CD4-positive, alpha-beta T cell treated with Interleukin-15 for 1 hour (primary cell): ENCODE measurements at places on chromosomes 2 and 18.

DNA sequence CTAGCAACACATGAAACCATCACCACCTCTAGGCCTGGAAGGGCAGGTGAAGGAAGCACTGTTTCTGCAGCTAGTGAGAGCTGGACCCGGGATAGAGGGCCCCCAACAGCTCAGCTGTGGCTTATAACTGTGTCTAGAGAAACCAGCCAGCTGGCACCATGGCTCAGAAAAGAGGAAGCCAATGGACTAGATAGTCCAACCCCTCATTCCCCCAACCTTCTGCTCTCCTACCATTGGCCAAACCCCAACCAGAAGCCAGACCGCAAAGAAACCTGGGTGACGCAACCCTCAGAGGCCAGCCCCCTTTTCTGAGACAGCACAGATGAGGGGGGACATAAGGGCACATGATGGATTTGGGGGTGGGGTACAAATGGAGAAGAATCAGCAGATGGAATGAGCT lies 24.3 kb downstream of the SMYD1 start:
- DNase-seq: no peak

DNA sequence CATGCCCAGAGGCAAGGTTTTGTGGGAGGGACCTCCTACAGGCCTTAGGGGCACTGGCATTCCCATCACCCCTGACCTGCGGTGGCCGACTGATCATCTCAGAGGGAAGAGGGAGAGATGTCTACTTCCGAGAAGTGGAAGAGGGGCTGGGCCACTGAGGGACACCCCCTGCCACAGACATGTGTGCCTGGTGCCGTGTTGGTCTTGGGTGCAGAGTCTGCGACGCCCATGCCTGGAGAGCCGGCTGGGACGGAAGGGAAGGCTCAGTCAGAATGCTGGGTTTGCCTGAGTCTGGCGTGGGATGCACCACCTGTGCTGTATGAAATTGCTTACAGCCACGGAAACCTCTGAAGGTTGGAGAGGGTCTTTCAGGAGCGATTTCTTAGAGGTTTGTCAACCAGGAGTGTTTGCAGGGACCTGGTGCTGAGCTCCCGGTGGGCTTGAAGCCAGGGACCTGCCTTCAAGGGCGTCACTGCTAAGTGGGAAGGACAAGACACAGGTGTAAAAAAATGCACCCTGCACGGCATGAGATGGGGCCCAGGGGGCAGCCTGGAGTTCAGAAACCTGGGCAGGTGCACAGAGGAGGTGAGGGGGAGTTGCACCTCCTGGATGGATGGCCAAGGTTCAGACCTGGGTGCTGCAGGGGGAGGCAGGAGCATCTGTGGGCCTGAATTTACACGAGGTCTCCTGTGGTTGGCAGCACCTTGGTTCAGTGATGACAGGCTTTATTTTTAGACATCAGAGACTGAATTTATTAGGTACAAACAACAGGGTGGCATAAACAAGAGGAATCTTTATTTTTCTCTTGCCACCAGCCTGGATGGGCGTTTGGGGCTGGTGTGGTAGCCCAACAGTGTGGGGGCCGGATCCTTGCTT lies 100.3 kb downstream of the CTIF start:
- no peak for DNase-seq

DNA sequence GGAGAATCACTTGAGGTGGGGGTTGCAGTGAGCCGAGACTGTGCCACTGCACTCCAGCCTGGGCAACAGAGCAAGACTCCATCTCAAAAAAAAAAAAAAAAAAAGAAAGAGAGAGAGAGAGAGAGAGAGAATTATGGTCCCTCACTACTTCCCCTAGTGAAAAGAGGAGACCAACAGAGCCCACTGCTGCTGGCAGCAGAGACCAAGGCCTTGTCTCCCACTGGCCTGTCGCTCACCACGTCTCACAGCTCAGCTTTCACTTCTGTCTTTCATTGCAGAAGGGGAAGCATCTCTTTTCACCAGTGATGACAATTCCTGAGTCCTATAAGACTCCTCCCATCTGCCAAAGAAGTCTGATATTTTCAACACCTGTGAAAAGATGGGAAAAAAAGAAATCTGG lies 81.3 kb downstream of the CLHC1 start:
- peak; percentile 68 for DNase-seq

GRCh38 chr2:88765154-88765888 lies 73.8 kb downstream of the RPIA start:
- DNase-seq: peak; percentile 52

DNA sequence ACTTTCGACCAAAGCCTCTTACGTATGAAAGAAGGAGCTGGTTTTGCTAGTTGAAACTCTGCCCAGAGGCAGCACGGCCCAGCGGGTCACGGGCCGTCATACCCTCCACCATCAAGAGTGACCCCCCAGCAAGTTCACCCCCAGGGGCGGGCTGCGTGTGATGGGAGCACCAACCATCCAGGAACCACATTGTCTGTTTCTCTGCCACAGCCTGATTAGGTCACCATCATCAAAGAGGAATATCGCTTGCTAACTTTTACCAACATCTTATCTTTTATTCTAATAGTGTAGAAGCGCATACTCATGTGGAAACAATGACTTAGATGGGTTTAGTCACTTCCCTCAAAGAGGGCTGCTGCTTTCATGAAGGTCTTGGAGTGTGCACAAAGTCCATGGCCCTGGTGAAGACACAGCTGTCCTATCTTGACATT lies 116.6 kb upstream of the SMIM21 start:
- no peak for DNase-seq

- DNase-seq: no peak
Measured at GRCh38 chr2:102771114-102771513, 9.3 kb downstream of the TMEM182 start.

DNA sequence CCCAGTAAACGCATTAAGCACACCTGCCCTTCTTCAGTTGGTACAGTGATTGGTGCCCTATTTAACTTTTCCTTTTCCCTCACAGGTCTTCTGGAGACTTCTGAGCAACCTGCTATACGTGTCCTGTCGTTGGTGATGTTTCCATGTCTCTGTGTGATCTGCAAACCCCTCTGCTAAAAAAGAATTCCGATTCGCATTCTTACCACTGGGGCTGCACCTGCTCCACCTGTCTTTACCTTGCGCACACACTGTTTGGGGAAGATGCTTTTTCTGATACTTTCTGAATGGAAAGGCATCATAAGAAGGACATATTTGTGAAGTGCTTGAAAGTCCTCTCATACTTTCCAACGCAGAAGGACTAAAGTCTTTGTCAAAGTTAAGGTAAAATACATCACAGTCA lies 323.9 kb upstream of the SOX11 start:
- no peak for DNase-seq

DNA sequence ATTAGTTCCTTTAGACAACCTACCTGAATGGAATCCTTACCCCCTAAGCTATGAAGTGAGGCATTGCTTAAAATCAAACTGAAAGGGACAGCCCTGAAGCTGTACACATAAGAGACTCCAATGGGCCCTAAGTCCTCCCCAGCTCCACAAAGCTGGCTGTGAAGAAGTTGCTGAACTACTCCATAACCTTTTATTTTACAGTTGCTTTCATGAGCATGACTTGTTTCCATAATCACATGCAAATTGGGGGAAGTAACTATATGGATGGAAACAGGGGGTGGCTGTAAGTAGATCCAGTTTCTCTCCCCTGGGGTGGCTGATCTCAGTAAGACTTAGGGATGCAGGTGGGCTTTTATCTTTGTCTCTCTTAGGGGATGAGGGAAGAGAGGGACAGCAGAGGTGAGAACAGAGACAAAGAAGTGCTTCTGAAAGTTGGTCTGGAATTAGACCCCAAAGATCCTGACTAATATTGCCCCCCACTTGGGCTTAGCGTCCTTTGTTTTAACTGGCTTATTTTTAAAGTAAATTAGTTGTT lies 5.5 kb downstream of the FZD5 start:
- DNase-seq: no peak

- no peak for DNase-seq
Measured at GRCh38 chr2:59034837-59035236, 793.7 kb upstream of the FANCL start.

- no peak for DNase-seq
Measured at GRCh38 chr18:55349685-55350084, 238.3 kb downstream of the TCF4 start.

GRCh38 chr2:152247337-152247695 lies 71.8 kb upstream of the STAM2 start:
- DNase-seq: no peak

GRCh38 chr2:62785810-62786597 lies 80.5 kb downstream of the EHBP1 start:
- no peak for DNase-seq

GRCh38 chr2:161905389-161906046 lies 168.5 kb downstream of the DPP4 start:
- no peak for DNase-seq

DNA sequence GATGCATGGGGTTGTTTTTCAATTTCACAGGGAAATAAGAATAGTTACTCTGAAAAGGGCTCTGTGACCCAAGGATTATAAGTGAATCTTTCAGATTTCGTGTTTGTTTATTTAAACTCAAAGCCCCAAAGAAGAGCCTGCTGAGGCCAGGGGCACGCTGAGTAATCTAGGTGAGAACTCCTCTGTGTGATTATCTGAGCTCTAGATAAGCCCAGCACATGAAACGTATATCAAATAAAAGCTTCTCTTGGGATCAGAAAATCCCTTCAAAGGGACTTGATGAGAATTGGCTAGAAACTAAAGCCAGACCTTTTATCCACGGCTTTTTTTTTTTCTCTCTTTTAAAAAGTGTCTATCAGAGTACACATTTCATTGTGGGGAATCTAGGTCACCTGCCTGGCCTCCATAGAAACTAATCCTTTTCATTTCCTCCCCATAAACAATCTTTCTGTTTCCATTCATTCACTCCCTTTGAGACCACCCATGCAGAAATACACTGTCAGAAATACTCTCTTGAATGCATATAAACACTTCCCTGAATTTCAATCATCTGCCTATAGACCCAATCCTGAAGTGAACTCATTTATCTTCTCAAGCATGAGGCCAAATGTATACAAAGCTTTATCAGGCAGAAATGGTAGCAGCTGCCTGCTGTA lies 137.4 kb downstream of the RIT2 start:
- DNase-seq: no peak
